Activated T-helper 2 cell treated with anti-CD3 and anti-CD28 coated beads, Interferon-gamma antibody, Interleukin-2, Interleukin-4, amounts not matched to agents 10 μg/mL and 5 μg/mL and 100 μg/mL, durations not matched to agents 14 hours and 24 hours and 36 hours (primary cell): ENCODE measurements at places on chromosomes 4 and X.

DNA sequence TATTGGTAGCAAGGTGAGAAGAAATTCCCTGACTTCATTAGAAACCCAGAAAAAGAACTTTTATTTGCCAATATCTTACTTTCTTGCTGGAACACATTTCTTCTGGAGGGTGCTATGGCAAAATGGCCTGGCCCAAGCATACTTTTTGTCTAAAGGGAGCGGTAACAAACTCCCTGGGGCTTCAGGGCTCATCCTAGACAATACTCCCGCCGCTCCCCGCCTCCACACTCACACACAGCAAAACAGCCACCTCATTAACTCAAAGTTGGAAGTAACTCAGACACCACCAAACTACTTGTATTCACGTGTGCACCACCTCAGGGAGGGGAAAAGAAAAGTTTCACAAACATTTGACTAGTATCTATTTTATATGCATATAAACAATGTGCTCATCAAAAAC is 75.7 kb downstream of the IGSF1 start:
- no peaks in the 10 kb centered on the region for H3K36me3 ChIP-seq
- no peak overlapping the region for H3K27ac ChIP-seq
- DNase-seq: no peak
- no peaks in the 10 kb centered on the region for H3K4me1 ChIP-seq

- H3K27me3 ChIP-seq: no peaks in the 10 kb centered on the region
- no peak overlapping the region for H3K27ac ChIP-seq
- no peaks in the 10 kb centered on the region for H3K4me1 ChIP-seq
These were observed 80.8 kb upstream of the IQCM start for GRCh38 chr4:149896432-149896831.

GRCh38 chrX:53004811-53005210 is 43.8 kb upstream of the GPR173 start:
- no peak for DNase-seq
- no peaks in the 10 kb centered on the region for H3K27me3 ChIP-seq
- H3K36me3 ChIP-seq: no peaks in the 10 kb centered on the region
- H3K4me1 ChIP-seq: no peaks in the 10 kb centered on the region

- DNase-seq: no peak
- H3K27me3 ChIP-seq: peaks cover 4% of the 10 kb centered on the region
- no peak overlapping the region for H3K27ac ChIP-seq
These were observed 381.0 kb downstream of the UNC5C start for GRCh38 chr4:95167805-95168204.

GRCh38 chr4:123246085-123246484 is 150.5 kb upstream of the SPRY1 start:
- H3K27me3 ChIP-seq: no peaks in the 10 kb centered on the region
- H3K36me3 ChIP-seq: no peaks in the 10 kb centered on the region
- no peak overlapping the region for H3K4me3 ChIP-seq
- no peak for DNase-seq
- H3K4me1 ChIP-seq: no peaks in the 10 kb centered on the region

- no peaks in the 10 kb centered on the region for H3K4me1 ChIP-seq
- no peak overlapping the region for H3K4me3 ChIP-seq
- H3K27ac ChIP-seq: no peak overlapping the region
These were observed 29.9 kb downstream of the NELFA start for GRCh38 chr4:1978741-1979476.

DNA sequence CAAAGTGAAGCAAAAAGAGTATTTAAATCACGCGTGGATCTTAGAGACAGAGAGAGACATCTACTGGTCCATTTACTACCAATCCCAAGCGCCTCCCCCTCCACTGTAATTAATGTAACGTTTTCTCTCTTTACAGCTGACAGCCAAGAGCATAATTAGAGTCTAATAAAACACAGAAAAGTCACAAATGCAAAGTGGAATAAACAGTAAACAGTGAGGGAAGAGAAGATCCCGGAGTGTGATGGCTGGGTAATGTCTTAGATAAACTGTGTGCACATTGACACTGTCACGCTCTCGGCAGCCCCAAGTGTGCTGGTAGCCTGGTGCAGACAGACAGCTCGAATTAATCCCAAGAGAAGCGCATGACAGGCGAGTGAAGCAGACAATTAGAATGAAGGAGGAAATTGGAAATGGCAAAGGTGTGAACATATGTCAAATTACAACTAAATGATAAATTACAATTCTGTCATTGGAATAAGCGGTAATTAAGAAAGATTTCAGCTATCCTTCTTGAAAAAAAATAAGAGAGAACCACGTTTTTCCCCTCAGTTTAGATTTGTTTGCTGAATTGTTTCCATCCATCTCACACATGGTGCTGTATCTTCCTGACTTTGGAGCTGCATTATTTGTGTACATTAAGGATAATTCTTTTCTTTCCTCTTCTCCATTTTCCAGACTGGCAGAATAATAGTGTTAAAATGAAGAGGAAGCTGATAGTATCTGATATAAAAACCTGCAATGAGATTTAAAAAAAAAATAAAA is 100.1 kb downstream of the CXXC4 start:
- no peaks in the 10 kb centered on the region for H3K36me3 ChIP-seq
- H3K4me3 ChIP-seq: no peak overlapping the region
- H3K27me3 ChIP-seq: no peaks in the 10 kb centered on the region
- DNase-seq: no peak
- no peak overlapping the region for H3K27ac ChIP-seq

- H3K27ac ChIP-seq: no peak overlapping the region
- H3K36me3 ChIP-seq: no peaks in the 10 kb centered on the region
- no peaks in the 10 kb centered on the region for H3K4me1 ChIP-seq
- no peak overlapping the region for H3K4me3 ChIP-seq
- no peak for DNase-seq
- H3K27me3 ChIP-seq: no peaks in the 10 kb centered on the region
These were observed 92.1 kb downstream of the KLHL13 start for GRCh38 chrX:118024482-118024881.

GRCh38 chr4:1318046-1318375 is 28.3 kb downstream of the MAEA start:
- no peaks in the 10 kb centered on the region for H3K27me3 ChIP-seq
- no peak overlapping the region for H3K4me3 ChIP-seq
- H3K4me1 ChIP-seq: peaks cover 9% of the 10 kb centered on the region
- H3K27ac ChIP-seq: no peak overlapping the region
- no peak for DNase-seq
- peaks cover 55% of the 10 kb centered on the region for H3K36me3 ChIP-seq
